ENCODE measurements at places on chromosomes 13 and 19.

- no peak for DNase-seq
Observed at GRCh38 chr19:41364524-41365391, 809 bp upstream of the B9D2 start.

- no peak for DNase-seq
Observed at GRCh38 chr19:54173951-54174834, 1.2 kb upstream of the TMC4 start.

DNA sequence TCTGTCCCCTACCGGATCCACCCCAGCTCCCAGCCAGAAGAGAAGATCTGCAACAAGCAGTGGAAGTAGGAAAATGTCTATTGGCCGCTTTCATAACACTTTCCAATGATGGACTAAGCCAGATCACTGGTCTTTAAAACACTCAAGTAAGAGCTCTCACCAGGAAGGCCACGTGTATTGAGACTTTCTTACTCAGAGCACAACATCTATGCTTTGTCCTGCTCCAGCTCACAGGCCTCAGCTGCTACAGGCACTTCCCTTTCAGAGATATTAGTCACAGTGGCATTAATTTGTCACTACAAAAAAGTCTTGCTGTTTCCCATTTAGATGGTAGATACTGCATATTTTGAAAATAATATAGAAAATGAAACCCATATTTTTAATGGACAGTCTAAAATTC lies 164.2 kb downstream of the ABCC4 start:
- DNase-seq = no peak

DNA sequence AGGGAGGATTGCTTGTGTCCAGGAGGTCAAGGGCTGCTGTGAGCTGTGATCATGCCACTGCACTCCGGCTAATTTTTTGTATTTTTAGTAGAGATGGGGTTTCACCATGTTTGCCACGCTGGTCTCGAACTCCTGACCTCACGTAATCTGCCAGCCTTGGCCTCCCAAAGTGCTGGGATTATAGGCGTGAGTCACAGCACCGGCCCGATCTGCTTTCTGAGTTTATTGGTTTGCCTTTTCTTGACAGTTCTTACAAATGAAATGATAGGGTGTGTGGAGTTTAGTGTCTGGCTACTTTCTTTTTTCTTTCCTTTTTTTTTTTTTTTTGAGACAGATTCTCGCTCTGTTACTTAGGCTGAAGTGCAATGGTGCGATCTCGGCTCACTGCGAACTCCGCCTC lies 848 bp downstream of the C19orf44 start:
- no peak for DNase-seq

GRCh38 chr19:31054430-31054829 lies 294.8 kb downstream of the TSHZ3 start:
- no peak for DNase-seq

GRCh38 chr13:66037096-66037495 lies 1193.0 kb downstream of the PCDH9 start:
- no peak for DNase-seq

GRCh38 chr19:58581227-58582141 lies 8.3 kb upstream of the MZF1 start:
- peak; percentile 85 for DNase-seq

- DNase-seq = no peak
Observed at GRCh38 chr13:37029617-37030016, 29.0 kb downstream of the EXOSC8 start.

GRCh38 chr13:31629085-31629780 lies 110.1 kb upstream of the RXFP2 start:
- no peak for DNase-seq

DNA sequence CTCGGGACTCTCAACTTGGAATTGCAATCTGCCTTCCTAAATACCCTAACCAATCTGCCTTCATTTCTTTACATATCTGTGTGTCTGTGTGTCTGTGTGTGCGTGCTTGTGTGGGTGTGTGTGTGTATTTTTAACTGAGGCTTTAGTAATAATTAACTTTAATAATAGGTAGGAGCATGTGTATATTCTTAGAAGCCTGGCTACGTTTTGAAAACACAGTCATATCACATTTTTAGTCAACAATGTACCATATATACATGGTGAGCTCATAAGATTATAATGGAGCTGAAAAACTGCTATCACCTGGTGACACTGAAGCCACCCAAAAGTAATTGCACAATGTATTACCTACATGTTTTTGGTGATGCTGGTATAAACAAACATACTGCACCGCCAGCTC lies 65.4 kb upstream of the ATXN8OS start:
- no peak for DNase-seq

DNA sequence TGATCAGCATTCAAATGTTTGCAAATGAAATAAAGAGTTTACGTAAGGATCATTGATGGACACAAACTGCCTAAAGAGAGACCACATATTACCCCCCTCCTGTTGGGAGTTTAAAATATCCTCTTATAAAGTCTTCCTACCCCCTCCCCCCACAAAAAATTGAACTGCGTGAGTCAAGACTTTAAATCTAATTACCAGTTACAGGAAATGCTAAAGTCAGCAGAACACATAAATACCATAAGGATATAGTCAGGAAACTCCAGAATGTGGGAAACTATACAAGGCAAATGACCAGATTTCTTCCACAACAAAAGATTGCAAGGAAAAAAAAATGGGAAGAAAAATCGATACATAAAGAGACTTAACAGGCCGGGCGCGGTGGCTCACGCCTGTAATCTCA lies 44.4 kb upstream of the FARP1 start:
- DNase-seq = no peak

DNA sequence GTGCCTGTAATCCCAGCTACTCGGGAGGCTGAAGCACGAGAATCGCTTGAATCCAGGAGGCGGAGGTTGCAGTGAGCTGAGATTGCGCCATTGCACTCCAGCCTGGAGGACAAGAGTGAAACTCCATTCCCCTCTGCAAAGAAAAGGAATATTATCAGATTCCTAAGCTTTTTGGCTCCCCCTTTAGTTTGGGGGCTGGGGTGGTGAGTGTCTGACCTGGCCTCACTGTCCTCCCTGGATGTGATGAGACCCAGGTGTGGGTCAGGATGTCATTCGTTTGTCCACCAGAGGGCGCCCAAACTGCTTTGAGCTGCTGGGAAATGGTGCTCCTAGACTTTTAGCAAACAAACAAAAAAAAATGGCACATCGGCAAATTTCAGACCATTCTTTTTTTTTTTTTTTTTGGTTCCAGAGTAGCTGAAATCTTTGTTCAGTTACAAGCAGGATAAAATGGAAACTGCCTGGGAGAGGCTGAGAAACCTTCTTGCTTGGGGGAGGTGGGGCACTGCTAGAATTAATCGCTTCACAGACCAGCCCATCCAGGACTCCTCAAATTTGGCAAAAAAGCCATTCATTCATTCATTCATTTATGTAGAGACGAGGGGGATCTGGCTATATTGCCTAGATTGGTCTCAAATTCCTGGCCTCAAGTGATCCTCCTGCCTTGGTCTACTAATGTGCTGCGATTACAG lies 29.4 kb downstream of the SPC24 start:
- DNase-seq = peak; percentile 53

DNA sequence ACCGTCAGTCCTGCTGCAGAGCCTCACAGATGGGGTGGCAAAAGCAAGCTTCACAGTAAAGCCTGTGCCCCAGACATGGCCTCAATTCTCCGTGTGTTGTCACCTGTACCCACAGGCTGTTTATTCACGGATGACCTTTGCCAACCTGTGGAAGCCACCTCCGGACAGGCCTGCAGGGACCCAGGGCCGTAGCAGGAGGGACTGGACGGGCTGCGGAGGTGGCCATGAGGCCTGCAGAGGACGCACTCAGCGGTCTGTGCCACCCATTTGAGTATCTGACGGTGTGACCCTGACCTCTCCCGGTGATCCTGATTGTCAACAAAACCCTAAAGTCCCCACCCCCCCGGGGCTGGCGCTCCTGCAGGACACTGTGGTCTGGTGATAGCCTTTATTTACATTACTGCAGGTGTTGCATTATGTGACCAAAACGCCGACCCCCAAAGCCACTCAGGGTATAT lies 7.8 kb upstream of the KLF16 start:
- DNase-seq = no peak

- no peak for DNase-seq
Observed at GRCh38 chr19:34291235-34291634, 36.9 kb downstream of the GARRE1 start.

All from stimulated activated CD4-positive, alpha-beta T cell treated with anti-CD3 and anti-CD28 coated beads, Interleukin-1b, Interleukin-23, amount 100 ng/mL, for 1 hour (primary cell).